ENCODE measurements at places on chromosomes 7 and 10.

- no peak for DNase-seq
Measured at GRCh38 chr7:54743580-54743979, 15.4 kb downstream of the SEC61G start.

DNA sequence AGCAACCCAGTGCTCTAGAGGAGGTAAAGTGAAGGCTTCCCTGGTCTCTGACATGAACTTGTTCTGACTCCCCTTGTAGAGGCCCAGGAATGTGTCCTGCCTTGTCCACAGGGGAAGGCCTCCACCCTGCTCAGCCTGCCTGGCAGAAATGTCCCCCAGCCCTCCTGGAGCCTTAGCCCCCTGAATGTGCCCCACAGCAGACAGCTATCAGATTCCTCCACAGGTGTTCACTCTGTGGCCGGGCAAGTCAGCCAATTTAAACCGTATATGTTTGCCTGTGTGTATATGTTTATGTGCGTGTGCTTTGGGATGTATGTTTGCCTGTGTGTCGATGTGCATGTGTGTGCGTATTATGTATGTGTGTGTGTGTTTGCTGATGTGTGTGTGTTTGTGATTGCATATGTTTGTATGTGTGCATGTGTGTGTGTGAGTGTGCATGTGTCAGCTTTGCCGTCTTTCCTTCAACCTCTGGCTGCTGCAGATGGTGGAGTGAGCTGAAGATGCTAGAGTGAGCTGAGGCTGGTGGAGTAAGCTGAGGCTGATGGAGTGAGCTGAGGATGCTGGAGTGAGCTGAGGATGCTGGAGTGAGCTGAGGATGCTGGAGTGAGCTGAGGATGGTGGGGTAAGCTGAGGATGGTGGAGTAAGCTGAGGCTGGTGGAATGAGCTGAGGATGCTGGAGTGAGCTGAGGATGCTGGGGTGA is 68.9 kb upstream of the ANTXRL start:
- DNase-seq, result no peak

DNA sequence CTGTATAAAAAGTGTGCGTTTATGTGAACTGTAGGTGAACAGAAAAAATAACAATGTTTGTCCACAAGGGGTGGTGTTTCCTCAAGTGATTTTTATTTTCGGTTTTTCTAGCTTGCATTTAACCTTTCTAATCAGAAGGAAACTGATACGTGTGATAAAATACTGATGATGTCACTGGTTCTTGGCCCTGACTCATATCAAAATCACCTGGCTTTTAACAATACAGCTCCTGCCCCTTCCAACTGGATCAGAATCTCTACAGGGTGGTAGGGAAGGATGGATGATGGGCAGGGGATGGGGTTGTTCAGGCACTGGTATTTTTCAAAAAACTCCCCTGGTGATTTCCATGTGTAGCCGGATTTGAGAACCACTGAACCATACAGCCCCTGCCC is 10.9 kb downstream of the NPFFR1 start:
- DNase-seq, result no peak

- DNase-seq, result no peak
Measured at GRCh38 chr10:108064746-108065260, 900.3 kb upstream of the SORCS1 start.

GRCh38 chr7:50664461-50664922 is 99.3 kb upstream of the DDC start:
- peak; percentile 37 for DNase-seq

DNA sequence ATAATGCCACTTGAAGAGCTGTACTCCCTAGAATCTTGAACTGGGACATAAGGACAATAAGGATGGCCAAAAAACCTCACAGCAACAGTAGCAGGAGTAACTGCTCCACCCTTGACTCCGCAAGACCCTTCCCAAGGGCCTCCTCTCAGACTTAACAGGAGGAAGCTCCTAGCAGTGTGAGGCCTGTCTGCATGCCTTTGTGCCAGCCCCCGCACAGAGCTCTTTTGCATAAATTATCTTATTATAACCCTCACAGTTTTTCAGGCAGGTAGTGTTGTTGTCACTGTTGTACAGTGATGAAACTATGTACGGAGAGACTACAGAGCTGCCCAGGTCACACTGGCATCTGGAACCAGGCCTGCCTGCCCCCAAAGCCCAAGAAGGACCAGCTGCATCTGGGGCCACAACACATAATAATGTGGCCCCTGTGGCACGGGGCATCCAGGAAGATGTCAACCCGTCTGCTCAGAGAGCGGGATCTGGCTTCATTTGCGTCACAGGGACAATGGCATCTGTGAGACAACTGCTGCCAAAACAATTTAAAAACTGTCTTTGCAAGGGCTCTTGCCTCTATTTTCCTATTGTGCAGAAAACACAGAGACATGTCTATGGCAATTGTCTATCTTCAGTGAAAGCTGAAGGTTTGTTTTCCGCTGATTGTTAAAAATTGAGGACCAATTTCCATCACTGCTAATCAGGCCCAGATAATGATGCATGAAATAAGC is 249.3 kb upstream of the GRB10 start:
- DNase-seq, result no peak
